ENCODE measurements at places on chromosomes 5 and 9.

GRCh38 chr5:175443514-175444059 lies 395 bp downstream of the DRD1 start:
- no peak for DNase-seq

DNA sequence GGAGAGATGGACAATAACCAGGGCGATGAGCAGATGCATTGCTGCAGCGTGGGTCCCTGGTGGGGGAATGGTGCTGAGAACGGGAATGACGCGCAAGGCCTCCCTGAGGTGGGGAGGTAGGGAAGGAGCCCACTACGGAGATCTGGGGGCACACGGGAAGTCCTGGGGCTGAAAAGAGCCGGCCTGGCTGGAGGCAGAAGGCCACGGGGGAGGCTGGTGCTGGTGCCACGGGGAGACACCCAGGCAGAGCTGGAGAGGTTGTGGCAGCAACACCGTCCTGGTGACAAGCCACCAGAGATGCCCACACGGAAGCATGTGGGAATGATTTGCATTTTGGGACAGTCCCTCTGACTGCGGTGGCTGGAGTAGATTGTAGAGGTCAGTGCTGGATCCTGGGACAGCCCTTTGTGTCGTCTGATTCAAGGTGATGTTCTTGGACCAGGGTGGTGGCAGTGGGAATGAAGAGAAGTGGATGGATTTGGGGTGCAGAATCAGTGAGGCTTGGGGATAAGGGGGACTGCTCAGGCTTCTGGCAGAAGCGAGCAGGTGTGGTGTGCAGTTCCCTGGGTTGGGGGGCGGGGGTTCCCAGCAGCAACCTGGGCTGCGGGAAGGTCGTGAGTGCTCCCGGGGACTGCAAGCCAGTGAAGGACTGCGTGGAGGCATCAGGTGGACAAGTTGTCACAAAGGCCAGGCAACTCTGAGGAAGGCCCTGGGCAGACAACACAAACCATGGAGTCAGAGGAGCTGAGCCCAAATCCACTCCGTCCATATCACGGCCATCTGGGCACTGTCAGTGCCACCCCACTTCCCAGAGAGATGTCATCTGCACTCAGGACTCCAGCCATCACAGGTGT lies 25.2 kb upstream of the CNOT6 start:
- no peak for DNase-seq

DNA sequence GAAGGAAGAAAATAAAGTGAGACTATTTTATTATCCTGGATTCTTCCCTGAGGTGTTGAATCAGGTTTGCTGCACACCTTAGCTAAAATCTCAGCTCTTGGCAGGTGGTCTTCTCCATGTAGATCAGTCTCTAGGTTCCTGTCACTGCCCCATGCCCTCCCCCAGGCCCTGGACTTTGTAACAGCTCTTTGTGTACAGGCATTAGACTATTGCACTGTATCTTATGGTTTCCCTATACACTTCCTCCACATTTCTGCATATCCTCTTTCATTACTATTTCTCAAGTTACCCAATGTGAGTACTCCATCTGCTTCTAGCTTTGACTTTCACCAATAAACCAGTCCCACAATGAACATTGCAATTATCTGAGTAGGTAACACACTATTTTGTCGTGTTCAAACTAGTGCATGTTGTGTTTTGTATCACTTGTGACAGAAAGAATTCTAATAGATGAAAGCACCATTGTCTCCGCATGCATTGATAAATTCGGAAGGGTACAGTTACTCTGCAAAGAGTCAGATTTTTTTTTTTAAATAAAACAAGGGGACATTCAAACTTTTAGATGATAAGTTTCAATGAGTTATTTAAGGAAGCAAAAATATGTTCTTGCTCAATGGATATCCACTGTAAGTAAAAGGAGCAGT lies 1348.7 kb upstream of the C9orf72 start:
- DNase-seq = no peak

DNA sequence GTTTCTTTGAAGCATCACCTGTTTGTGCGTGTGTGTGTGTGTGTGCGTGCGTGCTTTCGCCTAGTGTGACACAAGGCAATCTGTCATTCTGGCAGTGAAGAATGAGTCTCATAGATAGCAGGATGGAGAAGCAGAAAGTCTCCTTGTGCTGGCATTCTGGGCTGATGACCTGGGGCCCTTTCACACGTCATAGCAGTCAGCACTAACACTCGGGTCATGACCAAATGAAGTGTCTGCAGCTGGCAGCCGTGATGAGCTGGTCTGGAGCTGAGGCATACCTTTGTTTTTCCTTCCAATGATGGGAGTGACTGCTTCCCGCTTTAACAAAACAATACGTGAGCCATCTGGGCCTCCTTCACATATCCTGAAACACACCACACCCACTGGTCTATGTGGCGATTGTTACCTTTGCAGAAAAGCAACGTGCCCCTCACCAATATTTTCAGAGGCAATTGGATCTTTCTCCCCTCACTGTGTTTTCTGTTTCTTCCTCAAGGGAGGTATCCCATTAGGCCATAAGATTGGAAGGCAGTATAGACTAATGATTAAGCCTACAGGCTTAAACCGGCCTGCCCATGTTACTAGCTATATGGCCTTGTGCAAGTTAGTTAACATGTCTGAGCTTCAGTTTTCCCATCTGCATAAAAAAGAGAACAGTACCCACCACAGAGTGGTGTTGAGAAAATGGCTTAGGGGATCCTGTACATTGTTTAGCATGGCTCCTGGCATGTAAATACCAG lies 88.8 kb downstream of the SREK1 start:
- no peak for DNase-seq

DNA sequence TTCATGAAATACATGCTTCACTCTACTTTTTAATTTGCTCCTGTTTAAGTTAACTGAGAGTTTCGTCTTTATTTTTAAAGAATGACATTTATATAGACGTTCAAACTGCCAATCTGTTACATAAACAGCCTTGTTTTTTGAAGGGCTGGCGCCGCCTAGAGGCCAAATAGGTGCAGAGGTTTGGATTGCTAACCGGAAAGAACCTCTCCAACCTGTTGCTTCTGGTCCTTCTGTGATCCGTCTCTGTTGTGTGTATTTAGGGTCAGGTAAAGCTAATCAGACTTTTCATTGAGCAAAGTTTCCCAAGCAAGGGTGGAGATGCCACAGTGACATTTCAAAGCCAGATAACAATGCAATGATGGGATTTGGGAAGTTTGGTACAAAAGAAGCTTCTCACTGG lies 39.5 kb upstream of the GLIS3 start:
- peak; percentile 51 for DNase-seq

GRCh38 chr9:6893350-6894131 lies 135.8 kb downstream of the KDM4C start:
- no peak for DNase-seq

- DNase-seq = no peak
Measured at GRCh38 chr9:7974335-7974960, 174.9 kb upstream of the DMAC1 start.

DNA sequence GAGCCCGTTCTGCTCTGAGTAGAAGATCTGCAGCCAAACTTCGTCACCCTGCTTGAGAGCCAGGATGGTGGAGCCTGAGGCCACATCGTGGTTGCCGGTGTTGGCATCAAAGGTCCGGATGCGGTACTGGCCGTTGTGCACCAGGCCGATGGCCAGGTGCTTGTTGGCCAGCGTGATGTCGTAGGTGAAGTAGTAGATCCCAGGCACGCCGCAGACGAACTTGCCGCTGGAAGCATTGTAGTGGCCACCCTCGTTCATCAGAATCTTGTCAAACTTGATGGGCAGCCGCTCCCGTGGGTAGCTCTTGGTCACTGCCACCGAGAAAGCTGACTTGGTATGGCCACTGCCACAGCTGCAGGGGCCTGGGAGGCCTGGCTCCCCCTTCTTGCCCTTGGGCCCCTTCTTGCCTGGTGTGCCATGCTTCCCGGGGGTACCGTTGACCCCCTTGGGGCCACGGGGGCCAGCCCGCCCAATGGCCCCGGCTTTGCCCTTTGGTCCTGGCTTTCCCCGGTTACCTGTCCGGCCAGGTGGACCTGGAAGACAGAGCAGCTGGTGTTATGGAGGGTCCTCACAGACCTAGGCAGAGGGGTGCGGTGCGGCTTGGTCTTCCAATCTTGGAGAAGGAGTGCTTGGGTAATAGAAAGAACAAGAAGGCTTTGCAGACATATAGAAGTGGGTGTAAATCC lies 21.0 kb downstream of the C1QTNF2 start:
- no peak for DNase-seq

DNA sequence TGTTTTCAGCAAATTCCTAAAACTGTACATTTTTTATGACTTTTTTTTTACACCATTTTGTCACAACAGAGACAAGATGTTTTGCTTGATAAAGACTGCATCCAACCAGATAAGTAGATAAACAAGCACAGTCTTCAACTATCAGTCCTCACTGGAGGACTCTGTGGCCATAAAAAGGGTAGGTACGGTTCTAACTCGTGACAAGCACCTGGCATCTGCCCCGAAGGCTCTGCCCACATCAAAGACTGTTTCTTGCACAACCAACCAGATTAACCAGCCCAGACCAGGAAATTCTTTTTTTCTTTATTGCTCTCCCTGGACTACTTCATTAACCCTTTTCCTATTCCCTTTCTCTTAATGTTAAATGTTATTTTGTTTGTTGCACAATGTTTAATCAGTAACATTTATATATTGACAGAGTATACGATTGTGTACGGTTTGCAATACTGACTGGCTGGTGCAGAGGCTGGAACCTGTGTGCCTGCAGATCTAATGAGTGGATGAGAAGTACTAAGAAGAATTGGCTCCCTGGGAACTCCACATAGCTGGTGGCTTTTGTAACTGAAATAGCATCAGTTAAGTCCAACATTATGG lies 74.1 kb downstream of the SERINC5 start:
- DNase-seq = peak; percentile 29

DNA sequence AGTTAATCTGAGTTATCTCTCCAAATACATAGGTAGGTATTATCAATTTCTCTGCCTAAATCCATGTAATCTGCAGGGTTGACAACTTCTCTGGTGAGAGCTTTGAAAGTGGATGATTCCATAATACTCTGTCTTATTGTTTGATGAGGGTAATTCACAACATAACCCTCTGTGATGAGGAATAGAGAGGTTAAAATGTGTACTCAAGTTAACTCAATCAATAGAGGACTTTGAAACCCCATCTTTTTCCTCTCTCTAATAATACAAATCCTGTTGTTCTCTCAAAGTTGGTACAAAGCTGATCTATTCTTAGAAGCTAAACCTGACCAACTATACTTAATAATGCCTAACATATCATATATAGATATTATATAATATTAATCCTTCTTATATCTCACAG lies 100.1 kb downstream of the PLPPR1 start:
- no peak for DNase-seq

DNA sequence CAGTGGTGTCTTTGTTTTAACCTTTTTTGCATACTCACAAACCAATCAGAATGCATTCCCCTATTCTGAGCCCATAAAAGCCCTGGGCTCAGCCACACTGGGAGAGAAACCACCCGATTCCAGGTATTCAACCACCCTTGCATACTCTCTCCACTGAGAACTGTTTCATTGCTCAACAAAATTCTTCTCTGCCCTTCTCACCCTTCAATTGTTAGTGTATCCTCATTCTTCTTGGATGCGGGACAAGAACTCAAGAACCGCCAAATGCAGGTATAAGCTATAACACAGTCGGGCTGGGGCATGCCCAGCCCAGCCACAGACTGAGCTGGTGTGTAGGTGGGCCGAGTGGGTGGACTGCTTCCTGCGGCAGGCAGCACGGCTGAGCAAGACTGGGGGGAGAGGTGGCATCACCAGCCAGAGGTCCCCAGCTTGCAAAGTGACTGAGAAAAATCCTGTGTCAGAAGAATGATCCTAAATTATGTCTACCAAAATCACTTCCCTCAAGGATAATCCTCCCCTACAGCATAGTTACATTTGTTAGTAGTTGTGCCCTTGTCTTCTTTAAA lies 141.0 kb downstream of the SSBP2 start:
- DNase-seq = no peak

DNA sequence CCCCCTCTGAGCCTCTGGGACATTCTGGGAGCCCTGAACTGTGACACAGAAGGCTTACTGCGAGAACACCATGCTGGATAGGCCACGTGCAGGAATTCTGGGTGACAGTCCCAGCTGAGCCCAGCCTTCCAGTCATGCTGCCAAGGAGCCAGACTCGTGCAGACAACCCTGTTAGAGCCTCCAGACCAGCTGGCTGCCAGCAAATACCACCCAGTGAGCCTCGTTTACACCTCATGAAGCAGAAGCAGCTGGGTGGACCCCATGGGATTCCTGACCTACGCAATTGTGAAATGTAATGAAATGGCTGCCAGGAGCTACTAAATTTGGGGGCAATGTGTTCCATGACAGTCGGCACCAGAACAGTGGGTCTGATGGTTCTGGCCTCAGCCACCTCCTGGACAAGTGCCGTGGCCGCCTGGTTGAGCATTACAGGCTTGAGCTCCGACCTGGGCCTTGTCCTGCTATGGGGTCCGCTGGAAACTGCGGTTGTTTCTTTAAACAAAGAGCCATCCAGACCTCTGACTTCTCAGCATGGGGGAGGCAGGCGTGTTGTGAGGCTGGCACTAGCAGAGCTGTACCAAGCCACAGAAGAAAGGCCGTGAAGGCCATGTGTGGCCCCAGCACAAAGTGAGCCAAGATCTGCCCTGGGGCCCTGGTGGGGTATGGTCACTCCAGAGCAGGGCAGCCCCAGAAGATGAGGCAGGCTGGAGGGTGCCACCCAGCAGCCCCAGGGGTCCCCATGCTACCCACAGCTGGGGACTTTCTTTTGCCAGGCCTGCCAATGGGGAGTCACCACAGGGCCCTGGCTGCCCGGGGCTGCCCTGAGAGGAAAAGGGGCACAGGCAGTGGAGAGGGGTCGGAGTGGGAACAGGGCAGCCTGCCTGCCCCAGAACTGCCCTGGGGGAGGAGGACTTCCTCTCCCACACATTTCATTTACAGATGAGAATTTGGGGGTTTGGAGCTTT lies 19.3 kb upstream of the RXRA start:
- DNase-seq = no peak

- DNase-seq = no peak
Measured at GRCh38 chr9:108851138-108851537, 4.6 kb downstream of the ACTL7B start.

DNA sequence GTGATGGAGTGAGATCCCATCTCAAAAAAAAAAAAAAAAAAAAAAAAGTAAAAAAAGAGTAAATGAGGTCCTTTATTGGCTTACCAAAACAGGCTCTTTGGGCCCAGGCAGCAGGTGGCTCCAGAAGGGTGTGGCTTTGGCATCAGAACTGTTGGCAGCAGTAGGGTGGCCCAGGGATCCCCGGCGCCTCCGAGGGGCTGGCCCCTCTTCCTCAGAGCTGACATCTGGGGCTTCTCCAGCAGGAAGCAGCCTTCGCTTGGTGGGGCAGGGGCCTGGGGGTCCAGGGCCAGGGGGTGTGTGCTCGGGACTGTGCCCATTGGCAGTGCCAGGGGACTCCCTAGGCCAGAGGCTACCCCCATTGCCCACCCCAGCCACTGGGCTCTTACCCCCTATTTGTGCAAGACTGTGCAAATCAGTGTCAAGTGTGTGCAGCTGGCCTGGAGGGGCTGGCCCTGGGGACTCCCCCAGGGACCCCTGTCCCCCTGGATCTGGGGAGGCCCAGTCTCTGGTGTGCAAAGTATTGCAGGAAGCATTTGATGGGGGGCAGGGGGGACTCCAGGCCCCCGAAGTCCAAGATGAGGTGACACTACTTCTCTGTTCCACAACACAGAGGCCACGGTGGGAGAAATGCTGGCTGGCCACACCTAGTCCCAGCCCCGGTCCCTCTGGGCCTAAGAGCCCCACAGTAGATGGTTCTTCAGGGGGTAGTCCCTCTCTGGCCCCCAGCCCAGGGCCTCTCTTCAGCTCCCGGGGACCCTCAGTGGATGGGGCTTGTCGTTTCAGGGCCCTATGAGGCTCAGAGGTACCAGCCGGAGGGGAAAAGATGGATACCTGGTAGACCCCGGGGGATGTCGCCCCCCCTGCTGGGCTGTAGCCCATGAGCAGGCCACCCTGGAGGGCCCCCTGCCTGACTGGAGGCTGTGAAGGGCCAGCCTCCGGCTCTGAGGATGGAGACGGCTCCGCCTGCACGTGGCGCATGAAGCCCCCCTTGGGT lies 4.7 kb upstream of the STOML2 start:
- DNase-seq = no peak
